Central memory CD4-positive, alpha-beta T cell (primary cell): ENCODE measurements at places on chromosomes 13 and 19.

- peak; percentile 31 for DNase-seq
These were observed 24.2 kb downstream of the PPP1R37 start for GRCh38 chr19:45117167-45117594.

GRCh38 chr19:6092329-6093286 is 17.7 kb downstream of the RFX2 start:
- no peak for DNase-seq

DNA sequence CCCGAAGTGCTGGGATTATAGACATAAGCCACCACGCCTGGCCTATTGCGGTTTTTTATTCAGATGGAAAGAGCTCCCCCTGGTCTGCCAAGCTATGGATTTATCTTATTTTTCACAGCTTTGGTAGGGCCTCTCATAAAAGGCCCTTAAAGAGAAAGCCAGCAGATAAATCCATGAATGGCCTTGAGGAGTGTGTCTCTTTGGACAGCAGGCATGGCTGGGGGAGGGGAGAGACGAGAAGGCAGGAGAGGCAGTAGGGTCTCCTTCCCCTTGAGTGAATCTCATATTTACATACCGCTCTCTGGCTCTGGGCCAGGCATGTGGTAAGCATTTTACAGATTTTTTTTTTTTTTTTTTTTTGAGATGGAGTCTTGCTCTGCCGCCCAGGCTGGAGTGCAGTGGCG is 25.2 kb downstream of the MARK4 start:
- DNase-seq, result no peak

GRCh38 chr13:40333226-40333625 is 333.2 kb downstream of the FOXO1 start:
- DNase-seq, result no peak

GRCh38 chr13:73075546-73075945 is 16.7 kb downstream of the KLF5 start:
- no peak for DNase-seq

DNA sequence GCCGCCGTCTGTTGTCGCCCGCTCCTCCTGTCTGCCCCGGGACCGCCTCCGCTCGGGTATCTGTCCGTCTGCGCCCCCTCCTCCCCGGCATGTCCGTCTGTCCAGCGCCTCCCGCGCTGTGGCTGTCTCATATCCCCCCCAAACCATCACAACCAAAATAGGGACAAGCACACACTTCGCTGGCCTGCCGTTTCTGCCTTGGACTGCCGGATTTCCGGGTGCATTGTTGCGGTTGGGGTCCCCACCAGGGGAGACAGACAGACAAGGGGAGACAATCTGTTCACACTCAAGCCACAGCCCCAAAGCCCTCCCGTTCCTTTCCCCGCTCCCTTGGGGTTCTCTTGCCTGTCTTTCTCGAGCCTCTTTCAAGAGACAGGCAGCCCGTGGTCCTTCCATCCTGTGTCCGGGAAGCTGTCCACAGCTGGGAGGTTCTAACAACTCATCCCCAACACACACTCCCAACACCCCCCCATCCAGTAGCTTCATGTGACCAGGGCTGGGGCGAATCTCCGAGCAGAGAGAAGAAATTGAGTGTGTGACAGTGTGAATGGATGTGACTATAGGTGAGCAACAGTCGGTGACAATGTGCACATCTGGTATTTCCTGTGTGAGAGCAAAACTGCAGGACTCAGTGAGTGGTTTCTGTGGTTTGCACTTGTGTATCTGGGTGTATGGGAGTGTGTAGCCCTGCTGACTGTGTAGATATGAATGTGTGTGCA is 16.5 kb upstream of the FOSB start:
- DNase-seq, result peak; percentile 72

- DNase-seq, result no peak
These were observed 861.9 kb upstream of the SLITRK1 start for GRCh38 chr13:84744203-84744602.

DNA sequence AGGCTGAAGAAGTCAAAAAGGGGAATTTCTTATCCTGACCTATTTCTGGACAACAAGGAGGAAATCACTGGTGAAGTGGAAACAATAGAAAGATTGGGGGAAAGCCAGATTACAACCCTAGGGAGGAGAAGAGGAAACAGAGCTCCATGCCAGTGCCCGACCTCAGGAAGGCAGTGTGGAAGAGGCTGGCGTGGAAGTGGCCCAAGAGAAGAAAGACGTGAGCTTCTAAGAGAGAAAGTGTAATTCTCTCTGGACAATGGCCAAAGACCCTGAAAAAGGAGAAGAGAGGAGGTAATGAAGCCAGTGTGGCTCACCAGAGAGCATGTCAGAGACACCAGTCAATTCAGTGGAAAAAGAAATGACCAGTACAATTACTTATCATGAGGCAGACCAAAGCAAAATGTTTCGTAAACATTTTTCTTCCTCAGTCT is 52.6 kb upstream of the URAD start:
- no peak for DNase-seq

DNA sequence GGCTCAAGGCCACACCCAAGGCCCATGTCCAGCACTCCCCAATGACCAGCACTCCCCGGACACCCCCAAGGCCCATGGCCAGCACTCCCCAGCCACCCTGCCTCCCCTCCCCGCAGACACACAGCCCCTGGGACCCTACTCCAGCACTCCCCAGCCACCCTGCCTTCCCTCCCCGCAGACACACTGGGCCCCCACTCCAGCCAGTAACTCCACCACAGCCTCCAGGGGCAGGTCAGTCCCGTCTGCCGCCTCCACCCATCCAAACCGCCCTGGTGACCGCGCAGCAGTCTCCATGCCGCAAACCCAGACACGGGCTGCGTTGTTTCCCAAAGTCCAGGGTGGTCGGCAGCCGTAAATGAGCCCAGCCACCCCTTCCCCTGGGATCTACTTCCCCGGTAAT is 70.7 kb downstream of the SPACA7 start:
- DNase-seq, result no peak

DNA sequence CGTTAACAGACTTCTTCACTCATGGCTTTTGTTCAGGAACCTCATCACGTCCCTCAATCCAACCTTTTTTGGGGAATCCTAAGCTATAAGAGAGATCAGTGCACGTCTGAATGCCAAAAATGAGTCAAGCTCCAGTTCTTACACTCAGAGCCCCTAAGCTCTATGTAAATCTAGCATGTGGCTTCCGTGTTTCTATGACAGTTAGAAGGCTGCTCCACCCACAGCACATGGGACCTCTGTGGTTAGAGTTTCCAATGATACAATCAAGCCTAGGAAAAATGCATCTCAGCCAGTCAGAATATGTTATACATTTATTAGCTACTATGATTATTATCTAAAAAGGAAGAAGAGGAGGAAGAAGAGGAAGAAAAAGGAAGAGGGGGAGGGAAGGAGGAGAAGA is 135.9 kb downstream of the ENOX1 start:
- DNase-seq, result no peak

- no peak for DNase-seq
These were observed 1.0 kb downstream of the REX1BD start for GRCh38 chr19:18589380-18590272.

- DNase-seq, result no peak
These were observed 3.0 kb downstream of the LATS2 start for GRCh38 chr13:21058361-21058760.

GRCh38 chr13:59846845-59847620 is 316.7 kb downstream of the DIAPH3 start:
- DNase-seq, result no peak

DNA sequence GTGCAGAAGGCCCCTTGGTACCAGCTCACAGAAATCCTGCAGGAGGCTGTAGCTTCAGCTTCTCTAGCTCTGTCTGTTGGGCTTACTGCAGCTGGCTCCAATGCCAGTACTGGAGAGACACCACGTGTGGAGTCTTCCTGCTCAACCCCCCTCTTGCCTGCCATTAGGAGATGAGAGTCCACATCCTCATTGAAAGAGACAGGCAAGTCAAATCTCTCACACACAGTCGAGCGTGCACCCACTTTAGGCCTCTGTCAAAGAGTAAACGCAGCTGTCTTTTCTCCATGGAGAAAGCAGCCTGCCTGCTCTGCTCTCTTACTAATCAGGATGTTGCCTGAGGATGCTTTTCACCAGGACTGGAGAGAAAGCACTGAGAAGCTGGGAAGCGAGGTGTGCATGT is 523.0 kb upstream of the NBEA start:
- DNase-seq, result no peak
